Activated T-helper 1 cell treated with Interleukin-2 at 50 U/mL for 16 hours (primary cell): ENCODE measurements at places on chromosomes 16 and 17.

DNA sequence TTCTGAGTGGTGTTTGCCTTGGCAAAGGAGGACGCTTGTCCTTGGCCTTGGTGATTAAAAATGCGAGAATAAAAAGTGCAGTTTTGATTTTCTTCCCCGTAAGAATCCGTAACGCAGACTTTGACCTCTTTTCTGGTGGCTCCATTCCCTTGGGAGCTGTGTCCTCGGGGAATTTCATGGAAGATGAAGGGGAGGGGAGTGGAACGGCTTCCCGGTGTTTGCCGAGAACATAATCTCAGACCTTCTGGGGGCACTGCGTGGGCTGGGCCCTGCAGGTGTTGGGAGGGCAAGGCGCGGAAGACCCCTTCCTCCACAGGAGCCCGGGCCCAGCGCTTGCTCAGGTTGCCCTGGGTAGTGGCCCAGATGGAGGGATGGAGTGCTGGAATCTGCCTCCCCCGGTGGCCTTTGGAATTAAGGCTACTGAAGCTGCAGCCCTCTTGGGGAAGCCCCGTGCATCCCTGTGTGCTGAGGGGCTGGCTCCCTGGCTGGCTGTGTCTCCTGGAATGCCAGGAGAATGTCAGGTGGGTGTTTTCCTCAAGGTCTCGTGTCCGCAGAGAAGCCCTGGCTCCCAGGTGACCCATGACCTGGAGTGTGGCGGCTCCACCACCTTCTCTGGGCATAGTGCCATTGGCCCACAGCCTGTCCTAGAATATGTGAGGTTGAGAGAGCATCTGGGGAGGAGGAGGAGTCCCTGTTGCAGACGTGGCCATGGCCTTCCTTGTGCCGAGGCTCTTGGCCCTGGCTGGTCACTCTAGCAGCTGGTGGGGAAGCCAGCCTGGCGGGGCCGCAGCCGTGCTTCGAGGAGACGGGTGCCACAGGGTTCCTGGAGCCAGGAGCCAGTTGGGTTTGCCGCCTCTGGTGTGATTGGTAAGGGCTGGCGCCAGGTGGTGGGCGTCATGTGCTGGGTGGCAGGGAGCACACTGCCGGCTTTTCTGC is 3.1 kb downstream of the BAIAP2 start:
- DNase-seq: no peak

DNA sequence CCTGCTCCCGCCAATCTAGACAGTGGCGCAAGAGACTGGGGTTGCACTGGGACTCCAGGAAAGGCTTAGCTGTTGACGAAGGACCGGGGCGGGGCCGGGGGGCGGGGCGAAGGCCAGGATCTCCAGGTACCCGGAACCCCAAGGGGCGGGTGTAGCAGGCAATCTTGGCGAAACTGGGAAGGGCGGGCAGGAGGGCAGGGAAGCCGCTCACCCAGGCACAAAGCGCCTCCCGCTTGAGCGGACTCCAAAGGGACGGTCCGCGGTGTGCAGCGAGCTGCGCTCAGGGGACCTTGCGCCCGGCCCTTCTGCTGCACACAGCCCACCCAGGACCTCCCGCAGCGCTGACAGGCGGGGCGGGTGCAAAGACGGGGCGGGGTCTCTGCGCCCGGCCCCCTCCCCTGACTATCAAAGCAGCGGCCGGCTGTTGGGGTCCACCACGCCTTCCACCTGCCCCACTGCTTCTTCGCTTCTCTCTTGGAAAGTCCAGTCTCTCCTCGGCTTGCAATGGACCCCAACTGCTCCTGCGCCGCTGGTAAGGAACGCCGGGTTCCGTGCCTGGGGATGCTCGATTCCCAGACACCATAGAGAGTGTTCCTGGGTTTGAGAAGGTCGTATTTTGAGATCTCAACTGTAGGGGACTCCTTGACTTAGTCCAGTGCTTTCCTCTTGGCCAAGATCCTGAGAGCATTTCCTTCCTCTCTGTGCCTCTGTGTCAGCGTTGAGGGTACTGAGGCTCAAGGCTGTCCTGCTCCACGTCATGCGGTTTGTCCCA is at the start of gene MT1F:
TSS of gene MT1F (plus strand) at position 405 of the 772 bp plus-strand sequence. CDS start at position 505, 100 bp downstream.
- peak; percentile 46 for DNase-seq

- no peak for DNase-seq
Observed at GRCh38 chr16:5557448-5557847, 459.9 kb upstream of the EEF2KMT start.

DNA sequence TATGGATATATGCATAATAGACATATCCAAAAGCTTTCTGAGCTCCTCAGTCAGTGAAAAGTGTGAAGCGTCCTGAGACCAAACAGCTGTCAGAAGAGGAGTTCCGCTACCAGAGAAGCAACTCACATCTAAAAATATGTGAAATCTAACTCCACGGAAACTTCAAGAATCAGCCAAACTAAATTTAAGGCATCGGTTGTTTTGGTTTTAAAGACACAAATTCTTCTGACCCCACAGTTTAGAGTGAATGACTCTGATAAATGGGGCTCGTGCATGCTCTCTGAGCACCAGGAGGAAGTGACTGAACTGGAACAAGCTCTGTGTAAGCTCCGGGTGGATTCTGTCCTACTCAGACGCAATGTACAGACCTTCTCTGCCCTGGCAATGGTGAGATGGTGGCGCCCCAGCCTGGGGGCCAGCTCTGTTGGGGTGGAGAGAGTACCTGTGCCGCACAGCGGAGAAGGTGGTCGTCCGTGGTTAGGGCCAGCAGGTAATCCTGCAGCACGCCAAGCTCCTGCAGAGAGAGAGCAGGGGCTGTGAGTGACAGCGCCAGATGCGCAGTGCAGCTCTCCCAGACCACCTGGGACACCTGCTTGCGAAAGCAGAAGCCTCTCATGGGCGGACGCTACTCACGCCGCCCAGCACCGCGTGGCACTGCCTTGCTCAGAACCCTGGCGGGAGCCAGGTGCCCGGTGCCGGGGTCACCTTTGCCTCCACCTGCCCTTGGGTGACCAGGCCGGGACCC is 44.4 kb upstream of the ATP2A3 start:
- no peak for DNase-seq

- DNase-seq: no peak
Observed at GRCh38 chr17:27593232-27593856, 37.6 kb upstream of the LGALS9 start.

- DNase-seq: no peak
Observed at GRCh38 chr17:82113941-82114340, 15.9 kb upstream of the FASN start.

DNA sequence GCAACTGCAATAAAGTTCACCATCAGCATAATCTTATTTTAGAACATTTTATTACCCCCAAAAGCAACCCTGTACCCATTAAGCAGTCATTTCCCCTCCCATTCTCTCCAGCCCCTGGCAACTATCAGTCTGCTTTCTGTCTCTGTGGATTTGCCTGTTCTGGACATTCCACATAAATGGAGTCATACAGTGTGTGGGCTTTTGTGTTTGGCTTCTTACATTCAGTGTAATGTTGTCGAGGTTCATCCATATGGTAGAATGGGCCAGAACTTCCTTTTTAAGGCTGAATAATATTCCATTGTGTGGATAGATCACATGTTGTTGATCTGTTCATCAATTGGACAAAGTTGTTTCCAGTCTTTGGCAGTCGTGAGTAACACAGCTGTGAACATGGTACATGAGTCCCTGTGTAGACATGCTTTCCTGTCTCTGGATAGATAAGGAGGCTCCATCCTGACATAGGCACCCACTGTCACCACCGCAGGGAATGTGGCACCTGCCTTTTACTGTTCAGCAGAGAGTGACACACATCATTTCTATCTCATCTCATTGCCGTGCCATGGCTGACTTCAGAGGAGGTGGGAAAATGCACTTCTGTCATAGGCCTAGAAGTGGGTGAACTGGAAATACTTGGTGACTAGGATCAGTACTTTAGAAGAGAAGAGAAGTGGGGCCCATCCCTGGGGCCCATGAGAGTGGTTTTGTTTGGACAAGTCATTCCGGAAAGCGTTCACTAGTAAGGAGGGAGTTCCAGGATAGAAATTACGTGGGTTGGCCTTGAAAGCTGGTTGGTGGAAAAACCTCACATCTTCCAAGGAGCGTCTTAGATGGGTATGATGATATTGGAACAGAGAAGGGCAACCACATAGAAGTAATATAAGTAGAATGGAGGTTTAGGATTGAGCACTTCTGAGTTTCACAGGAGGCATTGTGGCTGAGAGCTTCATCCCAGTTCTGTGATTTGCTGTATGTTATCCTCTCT is 25.8 kb downstream of the EPN2 start:
- DNase-seq: no peak

- no peak for DNase-seq
Observed at GRCh38 chr17:82031303-82031884, at the start of gene RAC3. Gene RAC3 (plus strand): TSS chr17:82031678. CDS start chr17:82031762, 84 bp downstream.

GRCh38 chr16:57667526-57668262 is 412 bp upstream of the ADGRG3 start:
- DNase-seq: no peak

- no peak for DNase-seq
Observed at GRCh38 chr17:55140809-55141208, 124.0 kb upstream of the HLF start.

DNA sequence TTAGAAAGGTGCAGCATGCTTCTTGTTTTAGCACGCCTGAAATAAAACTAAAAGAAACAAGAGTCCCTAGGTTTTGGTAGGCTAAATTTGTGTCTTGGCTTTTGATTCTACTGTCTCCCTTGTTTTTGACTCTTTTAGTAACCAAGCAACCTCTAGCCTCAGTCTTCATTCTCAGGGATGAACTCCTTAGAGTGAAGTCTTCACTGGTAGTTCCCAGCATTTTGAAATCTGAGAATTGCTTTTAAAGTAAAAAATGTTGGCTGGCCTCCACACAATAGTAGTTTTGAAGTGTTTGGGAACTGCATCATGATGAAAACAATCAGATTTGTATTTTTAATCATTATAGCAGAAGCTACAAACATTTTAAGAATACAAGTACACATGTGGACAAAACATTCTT is 6.1 kb upstream of the CDR2 start:
- DNase-seq: no peak

- no peak for DNase-seq
Observed at GRCh38 chr17:19372011-19372370, 6.3 kb upstream of the MAPK7 start.

DNA sequence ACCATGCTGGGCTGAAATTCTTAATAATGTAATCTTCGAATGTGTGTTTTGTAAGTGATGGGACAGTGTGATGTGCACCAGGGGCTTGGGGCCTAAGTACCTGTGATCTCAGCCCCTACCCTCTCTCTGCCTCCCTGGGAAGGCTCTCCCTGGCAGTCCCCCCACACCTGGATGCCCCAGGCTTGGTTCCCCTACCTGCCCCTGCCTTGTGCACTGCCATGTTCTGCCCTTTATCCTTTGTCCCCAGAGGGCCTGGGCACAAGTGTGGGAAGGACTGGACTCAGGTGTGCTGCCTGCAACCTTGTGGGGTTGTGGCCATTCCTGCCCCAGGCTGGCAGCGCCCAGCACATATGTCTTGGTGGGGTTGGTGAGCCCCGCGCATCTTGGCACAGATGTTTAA is 55.4 kb upstream of the CREBBP start:
- DNase-seq: no peak

DNA sequence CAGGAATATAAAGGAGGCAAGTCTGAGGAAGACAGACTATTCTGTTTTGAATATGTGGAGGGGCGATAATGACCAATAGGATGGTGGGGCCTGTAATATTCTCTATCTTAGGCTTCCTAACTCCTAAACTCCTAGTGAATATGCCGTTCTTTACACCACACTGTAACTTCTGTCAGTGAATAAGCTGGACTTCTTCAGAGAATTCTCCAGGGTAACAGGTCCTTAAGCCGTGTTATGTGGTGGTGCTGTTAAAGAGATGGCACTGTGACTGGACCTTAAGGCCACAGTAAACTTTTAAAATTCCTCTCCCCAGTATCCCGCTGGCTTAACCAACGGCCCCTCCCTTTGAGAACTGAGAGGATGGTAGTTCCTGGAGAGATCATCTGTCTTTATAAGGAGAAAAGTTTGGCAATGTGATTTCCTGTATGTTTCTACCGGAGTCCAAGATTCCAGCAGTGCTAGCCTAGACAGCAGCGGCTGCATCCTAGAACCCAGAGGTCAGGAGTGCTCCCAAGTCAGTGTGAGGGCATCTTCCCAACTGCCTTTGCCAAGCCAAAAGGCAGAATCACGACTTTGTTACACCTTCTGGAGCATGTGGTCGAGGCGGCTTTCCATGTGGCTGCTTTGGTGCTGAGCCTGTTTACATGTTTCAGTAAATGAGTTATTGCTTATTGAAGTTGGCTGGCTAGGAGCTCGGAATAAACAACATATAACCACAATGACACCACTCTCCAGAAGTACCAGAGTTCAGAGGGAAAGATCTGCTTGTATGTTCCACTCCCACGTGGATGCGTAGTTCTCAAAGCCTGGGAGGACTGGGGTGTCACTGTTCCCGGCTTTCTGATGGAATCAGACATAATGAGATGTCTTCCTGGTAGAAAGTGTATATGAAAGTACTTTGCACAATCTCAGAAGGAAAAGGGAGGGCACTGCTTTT is 41.0 kb downstream of the TUBD1 start:
- DNase-seq: no peak

DNA sequence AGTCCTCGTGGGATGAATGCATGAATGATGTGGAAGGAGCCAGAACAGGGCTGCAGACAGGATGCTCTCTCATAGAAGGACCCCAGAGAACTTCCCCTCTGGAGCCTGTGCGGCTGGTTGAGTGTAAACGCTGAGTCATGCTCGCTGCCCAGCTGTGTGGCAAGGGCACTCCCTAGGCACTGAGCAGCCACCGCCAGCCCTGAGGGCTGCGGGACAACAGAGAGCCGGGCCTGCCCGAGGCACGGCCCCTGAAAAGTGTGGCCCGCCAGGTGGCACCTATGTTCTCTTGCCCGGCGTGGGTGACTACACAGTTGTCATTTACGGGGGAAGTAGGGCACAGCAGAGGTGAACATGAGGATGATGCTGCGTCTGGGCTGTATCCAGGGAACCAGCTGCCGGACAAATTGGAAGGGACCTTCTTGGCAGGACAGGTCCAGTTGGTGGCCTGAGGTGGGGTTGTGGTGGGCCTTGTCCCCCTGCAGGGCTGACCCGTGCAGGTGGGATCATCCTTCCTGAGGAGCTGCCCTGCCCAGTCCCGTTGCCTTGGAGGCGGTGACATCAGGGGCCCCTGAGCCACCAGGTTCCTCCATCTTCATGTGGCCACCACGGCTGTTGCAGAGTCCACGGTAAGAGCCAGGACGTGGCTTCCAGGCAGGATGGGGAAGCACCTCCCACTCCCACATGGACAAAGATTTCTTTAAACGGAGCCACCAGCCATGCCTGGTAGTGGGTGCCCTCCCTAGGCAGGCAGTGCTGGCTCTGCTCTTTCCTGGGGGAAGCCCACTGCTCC is 94.8 kb upstream of the CBX4 start:
- no peak for DNase-seq
